ENCODE measurements at places on chromosomes 3 and 15.

GRCh38 chr15:34851007-34851406 lies 55.7 kb upstream of the ACTC1 start:
- DNase-seq, result no peak

GRCh38 chr3:138395865-138396751 lies 38.3 kb upstream of the ESYT3 start:
- no peak for DNase-seq

GRCh38 chr3:32340039-32340438 lies 51.6 kb upstream of the CMTM7 start:
- DNase-seq, result peak; percentile 19

DNA sequence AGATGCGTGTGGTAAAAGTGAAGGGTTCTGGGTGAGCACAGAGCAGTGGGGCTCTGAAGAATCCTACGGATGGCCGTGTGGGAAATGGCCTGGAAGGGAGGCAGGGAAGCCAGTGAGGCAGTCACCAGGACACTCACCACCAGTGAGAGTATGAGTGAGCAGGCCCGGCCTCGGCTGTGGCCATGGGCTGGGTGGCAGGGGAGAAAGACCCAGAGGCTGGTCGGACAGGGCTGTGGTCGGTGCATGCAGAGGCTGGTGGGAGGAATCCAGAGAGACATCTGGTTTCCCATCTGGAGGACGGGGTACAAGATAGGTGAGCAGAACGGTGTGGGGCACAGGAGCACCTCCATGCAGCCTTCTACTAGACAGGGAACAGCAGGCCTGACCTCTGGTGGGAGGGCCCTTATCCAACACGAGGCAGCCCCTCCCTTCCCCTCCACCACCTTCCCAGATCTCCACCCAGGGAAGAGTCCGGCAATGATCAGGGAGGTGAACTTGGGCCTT lies 10.1 kb downstream of the PCSK6 start:
- DNase-seq, result no peak

DNA sequence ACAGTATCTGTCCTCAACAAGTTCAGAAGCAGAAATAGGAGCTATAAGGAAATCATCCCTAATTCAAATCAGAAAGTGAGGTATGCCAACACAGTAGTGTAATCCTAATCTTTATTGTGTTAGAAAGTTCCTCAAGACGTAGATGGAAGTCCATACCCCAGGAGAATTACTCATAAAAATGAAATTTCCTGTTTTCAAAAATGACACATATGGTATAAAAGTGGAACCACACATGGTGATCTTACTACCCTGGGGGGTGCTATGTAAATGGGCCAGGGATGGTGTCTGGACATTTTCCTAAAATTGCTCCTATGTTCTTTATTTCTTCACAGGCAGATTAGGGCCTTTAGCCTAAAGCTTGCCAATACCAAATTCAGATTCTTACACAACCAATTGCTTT lies 204.1 kb downstream of the ARRDC4 start:
- DNase-seq, result no peak

GRCh38 chr3:37741644-37742043 lies 120.0 kb upstream of the CTDSPL start:
- DNase-seq, result no peak

- no peak for DNase-seq
Measured at GRCh38 chr3:110459021-110459420, 612.6 kb upstream of the NECTIN3 start.

DNA sequence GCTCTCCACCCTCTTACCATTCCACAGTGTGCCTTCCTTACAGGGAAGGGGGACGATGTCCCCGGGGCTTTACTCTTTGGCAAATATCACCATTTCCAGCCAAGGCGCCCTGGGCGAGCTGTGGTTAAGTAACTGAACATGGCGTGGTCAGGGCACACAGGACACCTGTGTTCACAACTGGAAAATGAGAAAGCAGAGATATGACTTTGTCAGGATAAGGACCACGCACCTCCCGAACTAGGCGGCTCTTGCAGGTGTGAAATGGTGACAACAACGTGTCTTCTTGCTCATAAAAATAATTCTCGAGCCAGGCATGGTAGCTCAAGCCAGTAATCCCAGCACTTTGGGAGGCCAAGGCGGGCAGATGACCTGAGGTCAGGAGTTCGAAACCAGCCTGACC lies 154.8 kb downstream of the LRRC28 start:
- no peak for DNase-seq

- DNase-seq, result no peak
Measured at GRCh38 chr3:171110715-171111114, 84.2 kb upstream of the SLC2A2 start.

DNA sequence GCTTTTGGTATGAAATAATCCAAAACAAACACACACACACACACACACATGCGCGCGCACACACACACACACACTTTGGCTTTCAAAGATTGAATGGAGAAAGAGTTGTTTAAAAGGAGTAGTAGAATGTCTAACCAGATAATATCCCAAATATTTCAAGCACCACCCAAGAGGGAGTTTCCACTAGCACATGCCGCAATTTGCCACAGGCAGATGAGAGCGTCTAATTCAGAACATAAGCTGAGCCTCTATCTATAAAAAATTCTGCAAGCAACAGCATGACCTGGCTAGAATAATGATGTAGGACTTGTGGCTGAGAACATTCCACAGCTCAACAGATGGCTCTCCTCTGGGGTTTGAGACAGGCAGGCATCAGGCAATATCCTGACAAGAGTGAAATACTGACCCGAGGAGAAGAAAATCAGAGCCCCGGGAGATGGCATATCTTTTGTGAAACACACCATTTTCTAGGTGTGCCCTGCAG lies 302.5 kb upstream of the GADL1 start:
- no peak for DNase-seq

DNA sequence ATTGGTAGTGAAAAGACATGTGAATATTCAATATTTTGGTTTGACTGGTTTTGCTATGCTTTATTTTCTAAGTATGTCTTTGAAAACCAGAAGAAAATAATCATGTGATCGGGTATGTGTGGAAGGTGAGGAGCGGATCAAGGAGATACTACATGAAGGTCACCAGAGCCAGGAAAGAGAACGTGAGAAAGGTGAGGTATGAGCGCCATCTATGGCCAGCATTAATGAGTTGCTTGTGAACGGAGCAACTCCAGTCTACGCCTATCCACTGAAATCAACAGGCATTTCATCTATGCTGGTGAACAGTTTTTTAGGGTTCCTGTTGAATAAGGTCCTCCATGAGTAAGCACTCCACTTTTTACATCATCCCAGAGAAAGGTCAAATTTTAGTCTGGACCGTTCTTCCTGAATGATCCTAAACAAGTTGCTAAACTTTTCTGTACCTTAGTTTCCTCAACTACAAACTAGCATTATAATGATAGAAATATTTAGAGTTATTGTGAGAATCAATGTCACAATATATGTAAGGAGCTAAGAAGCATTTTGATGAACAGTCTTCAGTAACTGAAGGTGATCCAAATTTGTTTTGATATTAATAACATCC lies 1435.2 kb upstream of the CADM2 start:
- DNase-seq, result peak; percentile 5
